ENCODE measurements at places on chromosomes 3 and 15.

- no peak for DNase-seq
These were observed 37.1 kb upstream of the ARNT2 start for GRCh38 chr15:80367094-80367493.

GRCh38 chr15:57223887-57224286 lies 152.4 kb upstream of the CGNL1 start:
- no peak for DNase-seq

GRCh38 chr3:152524198-152525140 lies 255.7 kb downstream of the MBNL1 start:
- no peak for DNase-seq

- no peak for DNase-seq
These were observed 40.9 kb upstream of the LARS2 start for GRCh38 chr3:45347315-45348000.

DNA sequence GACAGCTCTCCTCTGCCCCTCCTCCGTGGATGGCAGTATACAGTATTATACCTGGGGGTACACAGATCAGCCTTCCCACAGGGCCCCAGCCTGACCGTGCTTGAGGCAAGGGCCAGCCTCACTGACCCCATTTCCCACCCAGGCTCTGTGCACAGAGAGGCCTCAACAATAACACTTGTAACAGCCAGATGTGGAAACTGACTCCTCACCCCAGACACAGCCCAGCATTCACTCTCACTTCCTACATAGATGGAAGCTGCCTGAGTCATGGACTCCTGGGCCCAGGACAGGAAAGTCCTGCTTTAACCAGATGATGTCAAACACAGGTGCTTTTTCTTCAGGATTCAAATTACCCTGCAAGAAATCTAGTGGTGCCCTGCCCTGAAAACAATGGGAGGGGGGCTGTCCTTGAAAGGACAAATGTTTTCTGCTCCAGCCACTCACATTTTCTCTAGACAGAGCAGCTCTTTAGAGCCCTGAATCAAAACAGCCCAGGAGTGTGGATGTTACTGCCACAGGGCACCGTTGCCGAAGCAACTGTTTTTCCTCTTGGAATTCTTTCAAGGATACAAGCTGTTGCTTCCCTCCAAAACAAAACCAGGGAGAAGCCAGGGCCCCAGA lies 16.4 kb downstream of the CCDC12 start:
- DNase-seq, result no peak

DNA sequence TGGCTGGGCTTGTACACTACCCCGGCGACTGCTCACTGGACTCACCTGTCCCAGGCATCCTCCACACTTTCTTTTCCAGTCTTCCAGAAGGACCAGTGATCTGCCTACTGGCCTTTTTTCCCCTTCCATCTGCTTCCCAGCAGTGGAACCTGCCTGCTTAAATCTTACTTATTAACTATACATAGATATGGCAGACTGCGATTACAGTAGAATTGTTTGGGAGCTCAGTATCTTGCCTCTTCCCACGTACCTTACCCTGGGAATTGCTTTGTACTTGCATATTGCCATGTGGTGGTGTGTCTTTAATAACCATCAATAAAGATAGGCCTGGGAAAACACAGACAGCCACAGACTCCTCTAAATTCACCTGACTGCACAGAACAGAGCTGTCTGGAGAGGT lies 11.8 kb upstream of the HES1 start:
- no peak for DNase-seq

GRCh38 chr3:135100366-135100765 lies 305.3 kb downstream of the EPHB1 start:
- DNase-seq, result no peak

- DNase-seq, result no peak
These were observed 177.4 kb downstream of the SQOR start for GRCh38 chr15:45812200-45812599.

GRCh38 chr3:25380222-25380739 lies 47.8 kb upstream of the RARB start:
- no peak for DNase-seq

DNA sequence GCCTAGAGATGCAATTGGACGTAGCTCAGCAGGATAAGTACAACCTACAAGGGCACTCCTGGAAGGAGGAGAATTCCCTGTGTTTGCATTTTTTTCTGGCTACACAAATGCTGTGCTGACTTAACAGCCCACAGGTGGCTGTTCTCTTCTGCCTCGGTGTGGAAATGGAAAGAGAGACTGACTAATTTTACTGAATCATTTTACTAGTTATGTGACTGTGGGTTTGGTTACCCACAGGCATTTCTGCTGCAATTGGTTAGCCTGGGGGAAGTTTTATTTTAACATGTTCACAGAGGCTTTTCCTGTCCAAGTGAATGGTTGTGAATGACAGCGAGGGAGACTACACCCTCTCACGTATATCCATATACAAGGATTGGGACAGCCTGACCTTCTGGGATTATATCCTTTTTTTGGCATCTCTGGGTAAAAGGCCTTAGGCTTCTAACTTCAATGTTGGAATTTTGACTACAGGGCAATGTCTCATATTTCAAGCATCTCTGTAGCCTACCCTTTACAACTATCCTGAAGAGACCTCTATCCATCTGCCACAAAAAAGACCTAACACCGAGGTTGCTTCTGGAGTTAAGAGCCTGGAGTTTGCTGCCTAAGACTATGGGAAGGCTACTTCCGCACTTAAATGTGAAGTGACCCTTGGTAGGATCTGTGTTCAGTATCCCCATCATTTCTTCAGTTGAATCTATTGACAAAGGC lies 67.2 kb upstream of the TP63 start:
- DNase-seq, result no peak

- DNase-seq, result no peak
These were observed 25.8 kb downstream of the FAM98B start for GRCh38 chr15:38479756-38480155.

DNA sequence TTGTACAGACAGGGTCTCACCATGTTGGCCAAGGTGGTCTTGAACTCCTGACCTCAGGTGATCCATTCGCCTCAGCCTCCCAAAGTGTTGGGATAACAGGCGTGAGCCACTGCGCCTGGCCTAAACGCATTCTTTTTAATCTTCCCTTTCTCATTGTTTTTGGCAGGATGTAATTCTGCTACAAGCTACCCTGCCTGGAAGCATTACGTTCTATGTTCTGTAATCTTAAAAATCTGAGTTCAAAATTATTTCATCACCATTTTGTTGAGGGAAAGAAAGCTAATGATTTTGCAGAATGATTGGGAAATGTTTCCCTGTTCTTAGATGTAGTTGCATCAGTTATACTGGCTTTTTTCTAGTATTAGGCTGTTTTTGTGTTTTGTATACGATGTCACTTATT lies 71.5 kb downstream of the RGMA start:
- DNase-seq, result no peak

- no peak for DNase-seq
These were observed 24.7 kb downstream of the MBNL1 start for GRCh38 chr3:152293347-152294006.

- DNase-seq, result no peak
These were observed 66.7 kb downstream of the FILIP1L start for GRCh38 chr3:100047455-100048141.

DNA sequence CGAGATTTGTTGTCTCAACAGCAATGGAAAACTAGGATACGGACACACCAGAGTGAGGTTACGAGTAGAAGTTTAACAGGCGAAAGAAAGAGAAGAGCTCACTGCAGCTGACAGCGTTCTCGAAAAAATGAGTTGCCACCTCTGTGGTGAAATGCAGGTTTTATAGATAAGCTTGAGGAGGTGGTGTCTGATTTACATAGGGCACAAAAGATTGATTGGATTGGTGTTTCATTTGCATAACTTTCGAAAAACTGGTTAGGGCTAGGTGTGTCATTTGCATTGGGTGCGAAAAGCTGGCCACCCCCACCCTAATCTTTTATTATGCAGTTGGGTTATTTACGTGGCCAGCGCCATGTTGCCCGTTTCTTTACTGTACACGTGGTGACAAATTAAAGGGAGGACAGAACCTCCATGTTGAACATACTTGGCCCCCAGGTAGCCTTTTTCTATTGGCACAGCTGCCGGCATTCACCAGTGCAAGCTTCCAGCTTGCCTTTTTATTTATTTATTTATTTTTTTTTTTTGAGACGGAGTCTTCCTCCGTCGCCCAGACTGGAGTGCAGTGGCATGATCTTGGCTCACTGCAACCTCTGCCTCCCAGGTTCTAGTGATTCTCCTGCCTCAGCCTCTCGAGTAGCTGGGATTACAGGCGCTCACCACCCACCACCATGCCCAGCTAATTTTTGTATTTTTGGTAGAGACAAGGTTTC lies 8.3 kb downstream of the IFT122 start:
- no peak for DNase-seq

- no peak for DNase-seq
These were observed 229.7 kb upstream of the EIF1B start for GRCh38 chr3:40079847-40080240.

DNA sequence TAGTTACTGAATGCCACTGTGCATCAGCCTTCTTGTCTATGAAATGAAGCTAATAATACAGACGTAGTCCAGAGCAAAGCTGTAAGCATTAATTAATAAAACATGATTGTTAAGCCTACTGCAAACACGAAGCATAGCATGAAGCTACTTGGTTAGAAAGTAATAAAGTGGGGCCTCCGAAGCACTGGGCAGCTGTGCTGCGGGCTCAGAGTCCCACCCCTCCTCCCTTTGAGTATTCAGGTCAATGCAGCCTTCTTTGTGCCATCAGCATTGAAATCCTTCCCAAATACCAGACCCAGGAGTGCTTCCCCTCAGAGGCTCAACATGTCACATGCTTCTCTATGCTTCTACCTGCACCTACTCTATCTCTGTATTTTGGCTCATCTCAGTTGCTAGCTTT lies 1112.6 kb downstream of the IGSF11 start:
- DNase-seq, result no peak

- DNase-seq, result no peak
These were observed 515.6 kb downstream of the ZIC1 start for GRCh38 chr3:147924755-147925154.

GRCh38 chr15:70521576-70522322 lies 241.6 kb downstream of the UACA start:
- DNase-seq, result no peak

- no peak for DNase-seq
These were observed 44.2 kb downstream of the ZMAT3 start for GRCh38 chr3:179027326-179027900.

- DNase-seq, result no peak
These were observed 261.3 kb downstream of the RPLP1 start for GRCh38 chr15:69713726-69714559.

- DNase-seq, result no peak
These were observed 28.4 kb upstream of the PIK3CB start for GRCh38 chr3:138862924-138863775.

DNA sequence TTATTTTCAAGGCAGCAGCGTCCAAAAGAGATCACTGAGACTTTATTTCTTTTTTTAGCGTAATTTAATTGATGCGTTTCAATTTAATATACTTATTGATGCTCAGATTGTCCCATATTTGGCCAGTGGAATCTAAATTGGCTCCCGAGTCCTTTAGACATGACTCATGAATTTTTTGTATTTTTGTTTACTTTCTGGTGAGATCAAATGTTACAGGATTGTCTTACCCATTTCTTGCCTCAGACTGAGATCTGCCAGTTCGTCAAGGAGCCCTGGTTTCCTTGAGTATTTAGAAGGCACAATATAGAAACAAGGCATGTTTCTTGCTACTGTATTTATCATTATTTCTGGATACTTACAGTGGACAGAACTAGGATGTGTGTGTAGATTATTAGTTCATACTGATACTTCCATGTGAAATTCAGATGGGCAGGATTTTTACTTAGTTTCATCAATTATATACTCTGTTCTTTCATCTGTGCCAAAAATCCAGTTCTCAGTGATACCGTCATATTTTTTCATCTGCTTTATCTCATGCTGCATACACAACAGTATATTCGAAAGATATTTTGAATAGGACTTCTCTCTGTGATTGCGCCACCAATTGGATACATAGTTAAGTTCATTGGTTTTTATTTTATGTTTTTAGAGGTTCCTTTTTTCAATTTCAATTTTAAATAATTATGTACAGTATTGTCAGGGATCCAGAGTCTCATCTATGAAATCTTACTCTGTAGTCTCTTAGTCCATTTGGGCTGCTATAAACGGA lies 436.9 kb upstream of the C2CD4B start:
- no peak for DNase-seq

DNA sequence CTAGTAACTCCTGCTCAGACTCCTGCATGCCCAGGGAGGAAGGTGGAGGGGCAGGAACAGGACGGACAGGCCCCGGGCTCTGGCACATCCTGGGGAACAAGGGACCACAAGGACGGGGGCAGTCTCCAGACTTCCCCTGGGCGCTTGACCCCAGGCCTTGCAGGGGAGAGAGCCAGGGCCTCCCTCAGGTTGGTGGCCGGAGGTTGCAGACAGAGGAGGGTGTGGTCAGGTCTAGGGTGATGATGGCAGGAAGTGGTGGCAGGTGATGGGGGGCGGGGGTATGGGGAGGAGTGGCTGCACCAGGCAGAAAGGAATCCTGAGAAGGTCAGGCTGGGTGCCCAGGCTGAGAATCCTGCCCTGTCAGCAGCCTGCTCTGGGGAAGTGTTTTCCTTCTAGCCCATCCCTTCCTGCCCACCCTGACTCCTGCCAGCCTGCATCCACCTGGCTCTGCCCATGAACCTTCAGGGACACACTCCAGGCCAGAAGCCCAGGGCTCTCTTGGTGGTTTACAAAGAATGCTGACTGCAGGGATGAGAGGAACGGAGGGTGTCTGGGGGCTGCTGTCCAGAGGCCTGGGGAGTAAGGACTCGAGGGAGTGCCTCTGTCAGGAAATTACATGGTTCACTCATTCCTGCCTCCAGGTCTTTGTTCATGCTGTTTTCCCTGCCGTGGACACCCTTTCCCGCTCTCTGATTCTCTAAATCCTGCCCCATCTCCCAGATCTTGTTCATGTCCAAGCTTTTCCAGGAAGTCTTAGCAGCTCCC lies 15.8 kb downstream of the LOXL1 start:
- DNase-seq, result no peak

GRCh38 chr3:127792541-127793292 lies 29.6 kb downstream of the MGLL start:
- DNase-seq, result no peak

GRCh38 chr3:161171639-161172552 lies 49.2 kb upstream of the NMD3 start:
- no peak for DNase-seq

GRCh38 chr3:42544492-42545283 lies 37.1 kb downstream of the SEC22C start:
- DNase-seq, result peak; percentile 21

DNA sequence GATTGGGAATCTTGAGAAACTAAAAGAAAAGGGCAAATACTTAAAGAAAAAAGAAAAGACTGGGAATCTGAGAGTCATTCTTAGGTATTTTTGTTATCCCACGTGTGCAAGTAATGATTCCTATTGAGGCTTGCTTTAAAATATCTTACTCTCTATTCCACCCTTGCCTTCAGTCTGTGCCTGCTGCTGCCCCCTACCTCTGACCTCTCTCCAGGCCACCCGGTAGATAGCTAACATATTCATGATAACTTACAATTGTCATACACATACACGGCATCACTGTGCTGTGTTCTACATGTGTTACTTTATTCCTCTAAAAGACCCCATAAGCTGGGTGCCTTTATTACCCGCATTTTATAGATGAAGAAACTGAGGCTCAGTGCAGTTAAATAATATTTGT lies 27.8 kb upstream of the ATP13A3 start:
- DNase-seq, result no peak

All from NCI-H1417 treated with DMSO at 0.1 percent for 48 hours (cell line).